NCI-H187 treated with DMSO at 0.1 percent for 48 hours (cell line): ENCODE measurements at places on chromosomes 11 and 22.

DNA sequence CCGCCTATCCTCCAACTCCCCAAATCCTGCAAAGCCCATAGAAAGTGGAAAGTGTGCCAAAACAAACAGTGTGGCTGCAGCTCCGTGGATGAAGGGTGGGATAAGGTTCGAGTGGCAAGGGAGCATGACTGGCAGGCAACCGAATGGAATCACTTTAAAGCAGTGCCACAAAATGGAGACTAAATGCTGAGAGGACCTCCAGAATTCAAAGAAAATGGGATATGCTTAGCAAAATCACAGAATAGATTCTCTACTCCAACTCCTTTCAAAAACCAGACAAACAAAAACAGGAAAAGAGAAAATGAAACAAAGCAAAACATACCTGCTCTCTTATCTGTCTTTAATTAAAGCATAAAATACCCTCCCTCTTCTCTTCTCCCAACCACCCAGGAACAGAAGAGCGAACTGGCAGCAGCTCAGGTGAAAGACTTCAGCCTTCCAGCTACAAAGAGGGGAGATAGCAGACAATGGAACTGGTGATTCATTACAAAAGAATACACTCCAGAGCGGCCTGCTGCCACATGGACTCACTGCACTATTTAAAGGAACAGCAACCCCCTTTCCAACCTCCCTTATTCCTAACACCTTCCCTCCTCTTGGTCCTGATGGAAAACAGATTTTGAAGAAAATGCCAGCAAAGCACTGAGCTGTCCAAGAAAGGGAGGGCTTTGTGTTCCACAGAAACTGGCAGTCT is 118.5 kb downstream of the APOL5 start:
- peak; percentile 63 for DNase-seq

GRCh38 chr22:38950527-38951295 is 6.7 kb upstream of the APOBEC3A start:
- no peak for DNase-seq

GRCh38 chr11:17791144-17791543 is 56.6 kb downstream of the KCNC1 start:
- DNase-seq, result no peak

DNA sequence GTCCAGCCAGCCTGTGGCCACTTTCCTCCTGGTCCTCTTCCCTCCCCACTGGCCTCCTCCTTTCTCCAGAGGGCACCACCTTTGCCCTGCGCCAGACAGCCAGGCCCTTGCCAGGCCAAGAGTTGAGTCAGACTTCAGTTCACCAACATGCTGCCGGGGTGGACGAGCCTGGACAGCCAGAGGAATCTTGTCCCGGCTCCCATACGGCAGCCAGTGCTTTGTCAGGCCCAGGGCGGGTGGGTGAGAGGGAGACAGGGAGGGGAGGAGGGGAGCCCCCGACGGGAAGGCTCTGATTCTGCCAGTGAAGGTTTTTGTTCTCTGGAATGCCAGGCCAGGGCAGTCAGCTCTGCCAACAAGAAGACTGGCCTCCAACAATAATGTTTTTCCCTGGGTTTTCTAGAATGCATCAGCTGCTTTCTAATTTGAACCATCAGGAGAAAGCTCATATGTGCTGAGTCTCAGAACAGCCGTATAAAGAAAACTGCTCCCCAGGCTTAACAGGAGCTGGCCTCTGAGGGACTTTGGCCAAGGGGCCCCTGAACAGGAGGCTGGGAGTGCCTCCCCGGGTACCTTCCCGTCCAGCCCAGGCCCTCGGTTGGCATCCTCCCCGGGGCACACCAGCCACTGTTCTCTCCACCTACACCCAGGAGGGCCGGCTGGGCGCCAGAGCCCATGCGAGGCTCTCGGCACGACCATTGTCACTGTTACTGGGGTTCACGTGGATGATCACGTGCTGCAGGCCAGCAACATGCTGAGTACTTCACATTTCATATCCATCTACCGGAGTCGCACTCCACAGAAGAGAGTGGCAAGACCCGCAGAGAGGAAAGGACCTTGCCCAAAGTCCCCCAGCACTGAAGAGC is 28.6 kb downstream of the LIF start:
- DNase-seq, result no peak

DNA sequence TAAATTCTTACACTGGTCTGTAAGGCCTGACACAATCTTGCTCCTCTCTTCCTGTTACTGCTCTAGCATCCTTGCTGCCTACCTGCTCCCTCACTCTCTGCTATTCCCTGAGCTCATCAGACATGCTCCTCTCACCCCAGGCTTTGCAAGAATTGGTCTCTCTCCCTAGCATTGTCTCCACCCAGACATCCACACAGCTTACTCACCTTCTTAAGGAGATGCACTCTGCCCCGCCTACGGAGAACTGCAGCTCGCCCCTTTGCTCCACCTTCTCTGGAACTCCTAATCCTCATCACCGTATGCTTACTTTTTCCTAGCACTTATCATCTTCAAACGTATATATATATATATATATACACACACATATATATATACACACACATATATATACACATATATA is 23.3 kb upstream of the TMPRSS5 start:
- DNase-seq, result no peak

GRCh38 chr11:66081505-66081904 is 11.4 kb downstream of the PACS1 start:
- DNase-seq, result no peak

- DNase-seq, result no peak
Observed at GRCh38 chr11:112810951-112811350, 150.3 kb upstream of the NCAM1 start.

- DNase-seq, result no peak
Observed at GRCh38 chr11:121535129-121535796, 82.5 kb upstream of the SORL1-AS1 start.
